ENCODE measurements at places on chromosomes 4 and X.

DNA sequence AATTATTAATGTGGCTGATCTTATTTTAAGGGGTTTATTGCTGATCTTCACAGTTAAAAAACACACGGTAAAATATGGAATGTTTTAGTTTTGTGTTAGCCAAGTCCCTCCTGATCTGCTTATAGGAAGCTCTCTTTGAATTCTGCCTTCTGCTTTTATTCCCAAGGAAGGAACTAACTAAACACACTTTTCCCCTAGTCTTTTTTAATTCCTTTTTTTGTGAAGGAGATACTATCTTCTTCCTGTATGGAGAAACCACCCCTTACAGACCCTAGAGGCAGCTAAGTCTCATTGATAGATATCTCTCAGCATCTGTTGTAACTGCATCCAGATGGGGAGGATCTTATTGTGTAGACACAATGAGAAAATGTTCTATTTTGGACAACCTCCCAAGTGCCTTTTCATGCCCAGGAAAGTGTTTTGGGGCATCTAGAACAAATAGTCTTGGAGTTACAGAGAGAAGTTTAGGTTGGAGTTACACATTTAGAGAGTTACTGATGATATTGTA is 64.4 kb downstream of the AFF1 start:
- no peak for DNase-seq

GRCh38 chr4:44434247-44434646 is 14.4 kb downstream of the KCTD8 start:
- no peak for DNase-seq

- DNase-seq: no peak
Measured at GRCh38 chrX:23656091-23656490, 11.2 kb upstream of the PRDX4 start.

GRCh38 chr4:1136048-1136447 is 22.7 kb upstream of the RNF212 start:
- DNase-seq: no peak

DNA sequence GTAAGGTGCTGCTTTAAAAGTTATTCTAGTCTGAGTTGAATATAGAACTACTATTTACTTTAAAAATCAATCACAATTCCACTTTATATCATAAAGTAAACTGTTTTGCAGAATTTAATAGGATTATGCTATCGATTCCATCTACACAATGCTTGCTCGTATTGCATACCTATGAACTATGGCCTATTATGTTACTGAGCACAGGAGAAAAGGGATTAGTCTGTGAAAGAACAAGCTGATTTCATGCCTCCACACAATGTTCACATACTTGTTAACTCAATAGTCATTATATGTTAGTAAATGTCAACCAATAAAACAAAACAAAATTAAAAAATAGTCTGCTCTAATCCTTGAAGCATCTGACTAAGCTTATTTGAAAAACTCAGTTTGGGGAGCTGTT is 223.6 kb downstream of the PCDH10 start:
- DNase-seq: no peak

DNA sequence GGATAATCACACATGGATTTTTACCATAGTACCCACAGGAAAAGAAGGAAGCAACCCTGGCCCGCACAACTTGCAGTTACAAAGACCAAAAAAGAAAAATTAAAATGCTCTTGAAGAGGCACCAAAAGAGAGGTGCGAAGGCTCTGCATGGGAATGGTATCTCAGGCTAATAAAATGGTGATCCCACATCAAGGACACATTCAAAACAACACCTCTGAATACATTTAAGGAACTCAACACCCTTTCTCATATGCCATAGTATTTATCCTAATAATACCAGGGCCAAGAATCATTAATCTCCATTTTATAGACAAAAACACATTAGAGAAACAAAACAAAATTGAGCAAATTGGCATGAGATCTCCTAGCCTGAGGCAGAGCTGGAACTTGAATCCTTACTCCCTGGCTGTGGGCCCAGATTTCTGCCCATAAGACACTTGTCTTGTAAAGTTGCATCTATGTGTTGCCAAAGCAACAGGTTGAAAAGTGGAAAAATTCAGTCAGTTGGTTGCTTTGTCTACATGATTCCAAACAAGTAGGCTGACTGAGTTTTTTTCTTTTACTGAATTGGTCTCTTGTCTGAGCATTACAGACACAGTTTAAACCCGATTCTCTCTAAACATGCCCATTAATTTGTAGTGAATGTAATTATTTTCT is 33.5 kb downstream of the GUCY2F start:
- DNase-seq: peak; percentile 3

GRCh38 chr4:176791591-176792325 is 964 bp downstream of the VEGFC start:
- peak; percentile 63 for DNase-seq

- DNase-seq: no peak
Measured at GRCh38 chr4:26226629-26227376, 94.0 kb upstream of the RBPJ start.

- peak; percentile 97 for DNase-seq
Measured at GRCh38 chr4:179695175-179695574, 2252.9 kb upstream of the AGA start.

GRCh38 chrX:136778020-136778419 is 2.7 kb downstream of the ARHGEF6 start:
- DNase-seq: no peak

- DNase-seq: no peak
Measured at GRCh38 chrX:68677998-68678397, 30.5 kb downstream of the STARD8 start.

- DNase-seq: no peak
Measured at GRCh38 chrX:103651151-103651773, 22.5 kb downstream of the TCEAL1 start.

GRCh38 chrX:129840344-129840743 is 3.3 kb downstream of the ZDHHC9 start:
- peak; percentile 46 for DNase-seq

DNA sequence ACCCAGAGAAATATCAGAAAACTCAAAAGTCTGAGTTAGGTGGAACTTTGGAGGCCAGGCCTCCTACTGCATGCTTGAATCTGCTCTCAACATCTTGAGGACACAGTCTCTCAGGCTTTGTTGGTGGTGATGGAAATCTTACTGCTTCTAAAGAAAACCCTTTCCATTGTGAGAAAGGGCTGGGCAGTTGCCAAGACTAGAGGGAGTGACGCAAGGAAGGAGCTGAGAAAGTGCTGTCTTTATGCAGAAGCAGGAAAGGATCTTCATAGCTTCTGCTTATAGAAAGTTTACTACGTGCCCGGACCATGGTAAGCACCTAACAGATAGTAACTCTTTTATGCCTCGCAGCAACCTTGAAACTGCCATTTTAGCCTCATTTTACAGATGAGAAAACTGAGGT is 2.4 kb upstream of the CRMP1 start:
- no peak for DNase-seq

- peak; percentile 55 for DNase-seq
Measured at GRCh38 chr4:187171706-187172339, 448.2 kb upstream of the FAT1 start.

DNA sequence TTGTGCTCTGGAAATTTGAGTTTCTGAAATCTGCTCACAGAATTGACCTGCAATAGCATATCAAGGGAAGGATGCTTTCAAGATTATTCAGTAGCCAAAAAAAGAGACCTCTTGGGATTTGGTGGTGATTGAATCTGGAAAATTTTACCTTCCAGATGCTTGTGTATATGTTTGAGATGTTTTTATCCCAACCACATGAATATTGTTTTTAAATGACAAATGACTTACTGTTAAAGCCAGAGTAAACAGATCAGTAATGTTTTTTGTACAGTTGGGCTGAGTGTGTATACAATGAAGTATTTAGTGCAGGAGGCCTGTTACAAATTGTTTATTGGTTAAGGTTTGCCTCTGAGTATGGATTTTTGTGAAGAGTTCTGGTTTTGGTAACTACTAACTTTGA is 126.5 kb downstream of the CBR4 start:
- peak; percentile 57 for DNase-seq

GRCh38 chrX:20056704-20057103 is 60.0 kb downstream of the MAP7D2 start:
- DNase-seq: peak; percentile 53

DNA sequence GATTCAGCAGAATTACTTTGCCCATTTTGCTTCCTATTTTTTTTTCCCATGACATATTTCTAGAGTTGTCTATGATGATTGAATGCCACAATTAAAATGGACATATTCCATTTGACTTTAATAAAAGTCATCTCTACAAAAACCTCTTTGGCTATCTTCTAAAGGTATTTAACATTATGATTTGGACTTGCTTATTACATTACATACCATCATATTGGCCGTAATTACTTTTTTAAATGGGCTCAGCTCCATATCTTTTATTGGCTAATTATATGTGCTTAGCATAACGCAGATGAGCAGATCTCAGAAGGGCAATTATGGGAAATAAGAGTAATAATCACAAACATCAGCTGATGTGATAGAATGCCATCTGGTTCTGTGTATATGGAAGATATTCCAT is 4.5 kb upstream of the LNX1 start:
- DNase-seq: no peak

DNA sequence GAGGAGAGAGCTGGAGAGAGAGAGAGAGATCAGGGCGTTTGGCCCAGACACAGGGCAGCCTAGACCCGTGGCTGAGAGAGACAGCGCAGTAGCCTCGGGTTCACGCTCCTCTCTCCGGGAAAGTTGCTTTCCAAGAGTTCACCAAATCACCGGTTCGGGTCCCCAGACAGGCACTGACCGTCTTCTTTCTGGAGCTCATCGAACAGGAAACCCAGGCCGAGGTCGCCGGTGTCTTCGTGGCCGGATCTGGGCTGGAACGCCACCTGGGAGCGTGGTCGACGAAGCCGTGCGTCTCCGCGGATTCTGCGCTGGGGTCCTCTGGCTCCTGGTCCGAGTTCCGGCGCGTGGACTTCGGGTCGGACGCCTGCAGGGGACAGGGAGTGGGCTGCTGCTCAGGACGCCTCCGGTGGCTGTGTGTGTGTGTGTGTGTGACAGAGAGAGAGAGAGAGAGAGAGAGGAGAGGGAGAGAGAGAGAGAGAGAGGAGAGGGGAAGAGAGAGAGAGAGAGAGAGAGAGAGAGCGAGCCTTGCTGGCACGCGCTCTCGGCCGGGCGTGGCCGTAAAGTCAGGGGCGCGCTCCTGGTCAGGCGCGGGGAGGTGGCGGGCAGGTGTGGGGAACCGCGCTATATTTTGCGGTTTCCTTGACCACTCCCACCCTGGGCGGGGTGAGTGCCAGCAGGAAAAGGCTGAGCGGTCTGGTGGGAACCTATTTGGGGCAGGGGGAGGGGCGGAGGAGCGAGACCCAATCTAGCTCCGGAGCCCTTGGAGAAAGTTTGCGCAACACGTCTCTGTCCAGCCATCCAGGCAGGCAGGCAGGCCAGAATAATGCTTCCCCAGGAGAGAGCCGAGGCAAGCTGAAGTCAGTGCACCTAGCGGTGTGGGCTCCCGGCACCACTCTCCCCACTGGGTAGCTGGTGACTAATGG is 62.1 kb downstream of the RHOXF2B start:
- DNase-seq: no peak

GRCh38 chr4:55351824-55352223 is 5.8 kb downstream of the SRD5A3 start:
- DNase-seq: no peak
